A549 treated with ZK216348 at 1 μM for 4 hours (cell line): ENCODE measurements at places on chromosomes 7 and 10. TPM values are rescaled to one million over a fixed set of nuclear protein-coding genes. Genes with fewer than 3 reads are reported as not detected.

ZNF117 gene
- total RNA-seq, result 0.07 to 0.29 TPM (median 0.14 TPM) in 5 replicates

UNCX gene
- total RNA-seq, result 0.21 TPM in 1 of 5 replicates, not detected in the others

NOS3 gene
- 0.07 to 1.0 TPM (median 0.46 TPM) in 5 replicates for total RNA-seq

SEMA3E gene
- total RNA-seq, result 1.8 to 3.0 TPM (median 2.2 TPM) in 5 replicates

ABCA13 gene
- total RNA-seq, result 0.05 to 0.07 TPM in 2 of 5 replicates, not detected in the others

ALOX5 gene
- total RNA-seq, result 0.16 to 0.35 TPM (median 0.22 TPM) in 5 replicates

IQUB gene
- 0.06 to 0.10 TPM in 2 of 5 replicates, not detected in the others for total RNA-seq

SNX10 gene
- total RNA-seq, result 2.2 to 4.6 TPM (median 4.2 TPM) in 5 replicates

POU6F2 gene
- not detected in 5 replicates for total RNA-seq

MEST gene
- total RNA-seq, result 34.3 to 42.6 TPM (median 39.5 TPM) in 5 replicates

GPR37 gene
- 0.45 to 0.89 TPM (median 0.64 TPM) in 5 replicates for total RNA-seq

MET gene
- total RNA-seq, result 61.2 to 94.9 TPM (median 88.0 TPM) in 5 replicates

ELN gene
- 0.08 to 0.13 TPM (median 0.12 TPM) in 5 replicates for total RNA-seq

OGDHL gene
- total RNA-seq, result 0.14 to 0.36 TPM (median 0.18 TPM) in 5 replicates

HOXA11 gene
- total RNA-seq, result 0.33 to 0.90 TPM (median 0.61 TPM) in 5 replicates

IGF2BP3 gene
- total RNA-seq, result 19.2 to 34.3 TPM (median 24.8 TPM) in 5 replicates

ACSM6 gene
- total RNA-seq, result not detected in 5 replicates

AEBP1 gene
- 0.24 TPM in 1 of 5 replicates, not detected in the others for total RNA-seq

MSMB gene
- not detected in 5 replicates for total RNA-seq

SUN3 gene
- total RNA-seq, result 0.48 TPM in 1 of 5 replicates, not detected in the others

GATAD1 gene
- 13.6 to 21.0 TPM (median 18.4 TPM) in 5 replicates for total RNA-seq

CPA2 gene
- total RNA-seq, result 0.18 to 0.28 TPM in 2 of 5 replicates, not detected in the others

GSTO2 gene
- total RNA-seq, result 2.1 to 2.7 TPM (median 2.3 TPM) in 5 replicates

PPP1R17 gene
- total RNA-seq, result not detected in 5 replicates

LRRC4 gene
- not detected in 5 replicates for total RNA-seq

HKDC1 gene
- total RNA-seq, result 10.6 to 19.1 TPM (median 12.9 TPM) in 5 replicates
